Mesendoderm (in vitro differentiated cells): ENCODE measurements at places on chromosomes 12 and 14.

GRCh38 chr14:68028075-68028474 lies 208.5 kb downstream of the RAD51B start:
- no peak for DNase-seq

DNA sequence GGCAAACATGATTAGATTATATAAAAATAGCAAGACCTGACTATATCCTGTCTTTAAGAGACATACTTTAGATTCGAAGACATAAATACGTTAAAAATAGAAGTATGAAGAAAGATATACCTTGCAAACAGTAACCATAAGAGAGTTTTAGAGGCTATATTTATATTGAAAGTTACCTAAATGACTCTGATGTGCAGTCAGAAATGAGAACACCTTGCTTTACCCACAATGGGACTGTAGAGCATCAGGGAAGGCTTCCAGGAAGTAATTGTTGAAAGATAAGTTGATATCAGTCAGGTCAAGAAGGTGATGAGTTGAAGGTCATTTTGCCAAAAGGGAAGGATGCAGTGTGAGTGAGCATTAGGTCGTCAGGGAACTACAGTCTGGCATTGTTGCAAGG lies 110.2 kb downstream of the NEDD1 start:
- no peak for DNase-seq

DNA sequence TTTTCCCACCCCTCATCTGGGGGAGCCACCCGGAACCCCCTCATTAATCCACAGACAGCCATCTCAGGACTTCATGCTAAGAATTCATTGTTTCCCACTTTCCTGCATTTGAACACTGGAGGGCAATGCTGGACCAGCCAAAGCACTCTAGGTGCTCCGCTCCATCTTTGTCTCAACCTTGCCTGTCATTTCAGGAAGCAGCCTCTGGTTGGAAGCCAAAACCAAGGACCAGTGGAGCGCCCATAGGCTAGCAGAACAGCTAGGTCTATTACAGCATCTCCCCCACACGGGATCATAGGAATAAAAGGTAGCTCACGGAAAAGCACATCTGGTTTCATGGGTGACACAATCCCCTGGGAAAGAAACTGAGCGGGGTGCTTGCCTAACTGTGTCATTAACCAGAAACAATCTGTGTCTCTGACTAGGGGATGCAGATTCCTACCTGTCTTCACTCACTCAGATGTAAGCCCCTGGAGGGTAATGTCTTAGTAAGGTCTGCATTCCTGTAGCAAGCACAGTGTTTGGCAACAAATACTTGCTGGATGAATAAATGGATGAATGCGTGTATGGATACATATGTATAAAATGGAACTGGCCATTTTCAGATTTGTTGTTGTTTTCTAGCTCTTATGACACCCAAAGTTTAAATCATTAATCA lies 197.0 kb downstream of the DAD1 start:
- DNase-seq = peak; percentile 85

GRCh38 chr12:83183132-83183531 lies 496.4 kb downstream of the TMTC2 start:
- DNase-seq = no peak

- no peak for DNase-seq
These were observed 159.0 kb downstream of the NDUFA12 start for GRCh38 chr12:94844452-94844851.

DNA sequence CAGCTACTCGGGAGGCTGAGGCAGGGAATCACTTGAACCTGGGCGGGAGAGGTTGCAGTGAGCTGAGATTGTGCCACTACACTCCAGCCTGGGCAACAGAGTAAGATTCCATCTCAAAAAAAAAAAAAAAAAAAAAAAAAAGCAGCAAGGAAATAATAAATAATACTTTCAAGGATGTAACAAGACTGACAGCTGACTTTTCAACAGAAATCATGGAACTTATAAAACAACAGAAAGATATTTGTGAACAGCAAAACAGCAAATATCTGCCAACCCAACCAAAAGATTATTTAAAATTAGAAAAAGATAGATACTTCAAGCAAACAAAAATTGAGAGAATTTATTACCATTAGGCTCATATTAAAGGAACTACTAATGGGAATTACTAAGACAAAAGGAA lies 115.1 kb downstream of the TSHR start:
- no peak for DNase-seq

DNA sequence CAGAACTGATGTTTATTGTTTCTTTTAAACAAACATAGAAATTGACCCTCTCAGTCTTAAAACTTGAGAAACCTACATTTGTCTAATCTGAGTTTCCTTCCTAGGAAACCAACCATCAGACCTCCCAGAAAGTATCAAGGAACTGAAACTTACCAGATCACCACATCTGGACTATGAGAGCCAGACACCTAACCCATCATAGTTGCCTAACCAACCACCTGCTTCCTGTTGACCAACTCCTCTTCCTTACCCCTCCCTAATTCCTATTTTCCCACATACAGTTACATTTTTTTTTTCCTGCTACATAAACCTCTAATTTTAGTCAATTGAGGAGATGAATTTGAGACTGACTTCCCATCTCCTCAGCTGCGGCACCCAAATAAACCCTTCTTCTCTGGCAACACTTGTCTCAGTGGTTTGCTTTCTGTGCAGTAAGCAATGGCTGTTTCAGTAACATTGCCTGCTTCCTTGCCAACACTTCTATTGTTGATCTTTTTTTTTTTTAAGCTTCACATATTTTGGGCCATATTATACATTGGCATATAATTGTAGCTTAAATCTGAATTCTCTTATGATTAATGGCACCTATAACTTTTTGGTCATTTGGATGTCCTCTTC lies 34.3 kb downstream of the KLRD1 start:
- DNase-seq = no peak

DNA sequence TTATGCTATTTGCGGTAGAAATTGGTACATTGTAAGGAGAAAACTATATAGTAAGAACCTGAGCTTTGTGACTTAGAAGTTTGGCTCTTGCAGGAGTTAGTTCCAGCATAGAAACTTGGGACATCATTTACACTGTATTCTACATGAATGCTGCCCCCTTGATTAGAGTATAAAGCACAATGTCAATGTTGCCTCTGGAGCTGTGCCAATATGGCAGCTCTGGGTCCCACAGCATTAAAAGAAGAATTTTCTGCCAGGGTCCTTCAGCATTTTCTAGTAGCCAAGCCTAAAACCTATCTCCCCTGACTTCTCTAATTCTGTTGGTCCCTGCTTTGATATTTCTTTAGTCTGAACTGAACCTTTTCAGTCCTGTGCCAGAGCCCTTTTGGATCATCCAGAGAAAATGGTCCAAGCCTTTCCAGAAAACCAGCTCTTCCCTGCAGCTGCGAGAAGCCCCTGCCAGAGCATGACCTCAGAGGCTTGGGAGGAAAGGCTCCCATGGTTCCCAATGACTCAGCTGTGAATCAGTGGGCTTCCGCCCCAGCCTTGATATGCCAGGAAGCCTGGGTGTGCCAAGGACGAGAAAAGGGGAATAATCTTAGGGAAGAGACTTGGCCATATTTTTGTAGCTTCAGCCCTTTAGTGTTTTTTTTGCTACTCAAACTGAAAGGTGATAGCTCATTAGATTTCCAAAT lies 43.2 kb downstream of the PLEKHG7 start:
- peak; percentile 33 for DNase-seq

DNA sequence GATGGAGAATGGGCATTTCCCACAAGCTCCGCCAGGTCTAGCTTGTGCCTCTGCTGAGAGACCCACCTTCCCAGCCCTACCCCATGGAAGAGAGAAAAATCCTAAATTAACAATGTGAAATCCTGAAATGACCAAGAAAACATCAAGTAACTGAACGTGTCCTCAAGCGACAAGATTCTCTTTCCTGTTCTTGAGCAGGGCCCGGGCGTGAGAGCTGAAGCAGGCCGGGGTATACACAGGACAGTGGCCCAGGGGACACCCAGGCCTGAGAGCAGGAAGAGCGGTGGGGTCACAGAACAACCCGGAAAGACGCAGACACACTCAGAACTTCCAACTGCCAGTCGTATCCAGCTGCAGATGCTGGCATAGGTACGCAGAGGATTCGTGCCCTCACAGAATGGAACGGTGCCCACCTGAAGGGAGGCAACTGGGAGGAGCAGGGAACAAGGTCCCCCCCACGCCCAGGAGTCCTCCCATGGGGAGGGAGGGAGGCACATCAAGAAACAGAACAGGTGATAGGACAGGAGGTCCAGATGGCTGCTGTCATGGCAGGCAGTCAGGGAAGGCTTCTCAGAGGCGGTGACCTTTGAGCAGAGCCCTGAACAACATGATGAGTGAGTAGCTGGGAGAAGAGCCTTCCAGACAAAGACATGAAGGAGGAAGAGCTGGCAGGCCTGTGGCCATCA lies 9.1 kb downstream of the RIMBP2 start:
- no peak for DNase-seq

DNA sequence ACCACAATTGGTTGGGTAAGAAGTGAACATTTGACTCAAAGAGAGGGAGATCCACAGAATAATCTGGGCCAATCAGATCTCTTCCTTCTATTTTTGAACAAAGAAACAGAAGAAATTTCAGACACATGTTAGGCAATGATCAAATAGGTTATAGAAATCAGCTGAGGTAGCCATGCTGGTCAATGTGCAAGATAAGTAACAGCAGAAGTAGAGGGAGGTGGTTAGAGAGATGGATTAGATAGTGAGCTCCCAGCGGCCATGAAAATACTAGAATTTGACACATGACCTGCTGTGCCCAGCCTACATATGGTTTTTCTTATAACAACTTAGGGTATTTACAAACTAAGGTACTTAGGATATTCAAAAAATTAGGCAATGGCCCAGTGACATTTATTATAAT lies 230.9 kb upstream of the ARID2 start:
- no peak for DNase-seq

GRCh38 chr14:102768223-102769048 lies 8.8 kb upstream of the TRAF3 start:
- no peak for DNase-seq

DNA sequence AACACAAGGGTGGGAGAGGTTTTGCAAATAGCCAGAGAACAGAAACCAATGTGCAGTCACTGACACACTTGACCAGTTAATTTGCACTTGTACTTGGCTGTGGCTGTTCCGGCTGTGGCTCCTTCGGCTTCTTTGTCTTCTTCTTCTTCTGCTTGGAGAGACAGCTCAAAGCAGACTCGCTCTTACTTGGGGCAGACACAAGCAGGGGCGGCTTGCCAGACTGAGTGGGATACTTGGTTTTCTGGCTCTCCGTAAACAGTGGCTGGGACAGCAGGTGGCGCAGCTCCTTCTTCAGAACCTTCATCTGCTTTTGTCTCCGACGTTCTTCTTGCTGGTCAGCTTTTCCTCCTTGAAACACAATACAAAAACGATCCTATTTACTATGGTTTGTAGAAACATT lies 25.0 kb downstream of the OTUB2 start:
- DNase-seq = peak; percentile 46

DNA sequence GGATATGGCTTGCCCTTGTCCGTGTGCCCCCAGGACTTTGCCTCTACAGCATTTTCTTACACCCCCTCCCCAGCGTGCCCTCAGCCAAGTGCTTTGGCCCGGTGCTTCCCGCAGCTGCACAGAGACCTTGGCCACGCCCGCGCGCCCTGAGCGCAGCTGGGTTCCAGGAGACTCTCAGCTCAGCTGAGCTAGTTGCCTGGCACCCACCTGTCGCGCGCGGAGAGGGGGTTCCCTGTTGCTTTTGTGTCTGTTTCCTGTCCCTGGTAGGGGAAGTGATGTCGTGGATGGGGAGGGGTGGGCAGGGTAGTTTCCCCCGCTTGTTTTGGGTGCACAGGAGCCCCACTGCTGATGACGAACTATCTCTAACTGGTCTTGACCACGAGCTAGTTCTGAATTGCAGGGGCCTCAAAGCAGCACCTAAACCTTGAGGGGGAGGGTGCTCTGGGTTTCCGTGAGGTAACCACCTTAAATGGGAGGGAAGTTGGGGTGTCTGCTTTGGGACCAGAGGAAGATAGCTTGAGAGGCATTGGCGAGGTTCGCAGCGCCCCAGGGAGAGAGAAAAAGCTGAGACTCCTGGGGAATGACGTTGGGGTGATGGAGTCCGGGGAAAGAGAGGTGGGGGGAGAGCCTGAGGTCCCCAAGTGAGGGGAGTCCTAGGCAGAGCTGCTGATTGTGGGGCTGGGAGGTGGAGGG lies 1.5 kb downstream of the DIO3 start:
- DNase-seq = no peak

- DNase-seq = no peak
These were observed 2.5 kb upstream of the SOS2 start for GRCh38 chr14:50233951-50234250.
